Fibroblast of skin of scalp (primary cell): ENCODE measurements at places on chromosomes 6 and 20.

- no peak for DNase-seq
Observed at GRCh38 chr20:41173791-41174341, 36.5 kb downstream of the PLCG1 start.

GRCh38 chr6:154370545-154370944 lies 13.9 kb upstream of the IPCEF1 start:
- DNase-seq, result peak; percentile 70

- DNase-seq, result no peak
Observed at GRCh38 chr6:33981861-33982260, 164.0 kb downstream of the GRM4 start.

- peak; percentile 21 for DNase-seq
Observed at GRCh38 chr6:167948716-167949115, 48.8 kb upstream of the KIF25 start.

GRCh38 chr20:14604143-14604542 lies 266.7 kb upstream of the FLRT3 start:
- no peak for DNase-seq

GRCh38 chr20:15162079-15162647 lies 824.8 kb upstream of the FLRT3 start:
- DNase-seq, result no peak

- DNase-seq, result peak; percentile 53
Observed at GRCh38 chr6:20906945-20907344, 372.7 kb downstream of the CDKAL1 start.
